ENCODE measurements at places on chromosomes 6 and 20. TPM values are rescaled to one million over a fixed set of nuclear protein-coding genes. Genes with fewer than 3 reads are reported as not detected.

Gene OR2W1
- not detected for total RNA-seq

Gene BTN1A1
- not detected for total RNA-seq

Gene NOX3
- not detected for total RNA-seq

Gene PPP1R3G
- 3.0 TPM for total RNA-seq

Gene PNPLA1
- total RNA-seq = 0.03 TPM

Gene C20orf204
- total RNA-seq = 0.76 TPM

Gene UBE2C
- 7.9 TPM for total RNA-seq

Gene RNF144B
- 2.7 TPM for total RNA-seq

Gene ZNF334
- 0.83 TPM for total RNA-seq

Gene LIN28B
- total RNA-seq = not detected

Gene L3MBTL1
- 5.7 TPM for total RNA-seq

Gene FNDC11
- total RNA-seq = 0.46 TPM

Gene VSTM2L
- total RNA-seq = 2.1 TPM

Gene DEFB124
- total RNA-seq = not detected

Gene FGD2
- not detected for total RNA-seq

Gene FAM229B
- 21.2 TPM for total RNA-seq
